ENCODE measurements at places on chromosomes 13 and 19.
A peak's percentile ranks its signal among the peaks of the same experiment; 100 is the strongest.

DNA sequence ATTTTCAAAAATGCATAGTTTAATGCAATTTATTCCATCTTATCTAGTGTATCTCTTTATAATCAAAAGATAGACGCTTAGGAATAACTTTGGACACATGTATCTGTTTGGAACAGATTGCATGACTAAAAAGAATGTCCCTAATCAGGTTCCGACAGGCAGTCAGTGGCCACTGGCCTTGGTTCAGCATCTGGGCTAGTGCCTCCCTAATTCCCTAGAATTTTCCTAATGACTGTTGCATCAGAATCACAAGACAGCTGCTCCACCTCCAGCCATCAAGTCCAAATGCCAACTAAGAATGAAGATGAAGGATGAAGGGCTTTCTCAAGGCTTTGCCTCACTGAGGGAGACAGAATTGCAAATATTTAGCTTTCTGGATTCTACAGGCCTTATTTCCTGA lies 173.8 kb downstream of the EFNB2 start:
- no peak for DNase-seq

GRCh38 chr13:97234236-97234635 lies 12.1 kb downstream of the MBNL2 start:
- DNase-seq: no peak

GRCh38 chr13:48431987-48432615 lies 19.2 kb upstream of the LPAR6 start:
- DNase-seq: no peak

DNA sequence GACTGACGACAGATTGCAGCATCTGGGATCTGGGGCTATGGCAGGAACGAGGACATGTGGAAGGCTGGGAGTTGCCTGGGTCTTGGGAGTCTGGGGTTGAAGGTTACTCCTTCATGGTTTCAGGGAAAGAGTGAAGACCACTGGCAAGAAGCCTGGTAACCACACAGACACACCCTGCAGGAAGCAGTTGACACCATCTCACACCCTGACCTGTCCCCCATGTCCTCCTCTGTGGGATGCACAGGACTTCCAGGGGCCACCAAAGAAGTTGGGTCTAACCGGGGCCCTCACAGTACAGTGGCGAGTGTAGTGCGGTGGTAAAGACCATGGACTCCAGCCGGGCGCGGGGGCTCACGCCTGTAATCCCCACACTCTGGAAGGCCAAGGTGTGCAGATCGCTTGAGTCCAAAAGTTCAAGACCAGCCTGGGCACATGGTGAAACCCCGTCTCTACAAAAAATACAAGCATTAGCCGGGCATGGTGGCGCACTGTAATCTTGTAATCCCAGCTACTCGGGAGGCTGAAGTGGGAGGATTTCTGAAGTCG lies 10.6 kb upstream of the FFAR2 start:
- no peak for DNase-seq

DNA sequence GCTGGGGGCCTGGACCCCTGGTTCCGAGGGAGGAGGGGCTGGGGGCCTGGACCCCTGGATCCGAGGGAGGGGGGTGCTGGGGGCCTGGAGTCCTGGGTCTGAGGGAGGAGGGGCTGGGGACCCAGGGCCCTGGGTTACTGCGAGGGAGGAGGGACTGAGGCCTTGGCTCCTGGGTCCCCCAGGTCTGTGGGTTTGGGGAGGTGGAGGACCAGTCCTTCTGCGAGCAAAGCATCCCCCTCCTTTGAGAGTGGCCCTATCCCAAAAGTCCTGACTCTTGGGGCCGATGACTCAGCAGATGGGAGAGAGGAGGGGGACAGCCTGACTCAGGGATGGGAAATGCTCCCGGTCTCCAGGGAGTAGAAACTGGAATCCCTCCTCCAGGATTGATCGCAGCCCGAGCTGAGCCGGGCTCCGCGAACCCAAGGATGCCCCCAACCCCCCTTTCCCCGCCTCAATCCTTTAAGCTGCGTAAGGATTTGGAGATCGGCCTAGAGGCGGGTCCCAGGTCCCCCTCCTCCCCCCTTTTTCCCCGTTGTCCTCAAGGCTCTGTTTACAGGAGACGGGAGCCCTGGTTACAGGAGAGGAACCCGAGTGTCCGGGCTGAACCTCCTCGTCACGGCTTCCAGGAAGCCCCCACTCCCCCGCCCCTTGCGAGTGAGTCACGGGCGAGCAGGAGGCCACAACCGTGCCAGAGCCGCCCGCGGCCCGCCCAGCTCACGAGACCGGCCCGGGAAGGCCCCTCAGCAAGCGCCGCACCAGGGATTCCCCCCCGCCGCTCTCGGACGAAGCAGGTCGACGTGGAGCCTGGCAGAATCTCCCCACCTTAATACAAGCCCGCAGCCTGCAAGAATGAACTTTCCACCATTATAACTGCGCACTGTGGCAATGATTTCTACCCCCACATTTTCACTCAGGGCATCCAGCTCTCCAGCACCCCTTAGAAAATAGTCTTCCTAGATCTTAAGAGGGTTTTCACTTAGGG lies 3.0 kb upstream of the ZFP36 start:
- DNase-seq: peak; percentile 89

DNA sequence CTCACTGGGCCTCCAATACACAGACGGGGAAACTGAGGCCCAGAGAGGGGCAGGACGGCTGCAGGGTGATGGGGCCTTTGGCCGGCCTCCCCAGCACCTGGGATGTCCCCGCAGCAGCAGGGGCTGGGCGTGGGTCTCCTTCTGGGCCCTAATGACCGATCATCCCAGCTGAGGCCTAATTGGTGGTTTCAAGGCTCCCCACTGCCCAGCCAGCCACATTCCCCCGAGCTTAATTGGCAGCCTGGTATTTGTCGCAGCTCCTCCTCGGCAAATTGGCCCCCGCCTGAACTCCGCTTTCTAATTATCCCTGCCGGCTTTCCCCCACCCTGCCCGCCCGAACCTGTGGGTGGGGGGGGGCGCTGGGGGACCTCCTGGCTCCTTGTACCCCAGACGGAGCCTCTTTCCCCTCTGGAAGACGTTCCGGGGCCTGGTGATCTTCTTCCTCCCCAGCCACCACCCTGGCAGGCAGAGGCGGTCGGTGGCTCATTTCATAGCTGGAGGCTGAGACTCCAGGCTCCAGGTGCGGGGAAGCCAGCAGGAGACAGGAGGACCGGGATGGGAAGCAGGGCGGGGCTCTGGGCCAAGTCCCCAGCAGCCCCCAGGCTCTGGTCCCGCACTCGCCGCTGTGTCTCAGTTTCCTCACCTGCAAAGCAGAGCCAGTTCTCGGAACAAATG lies 27.2 kb upstream of the WDR18 start:
- DNase-seq: no peak

DNA sequence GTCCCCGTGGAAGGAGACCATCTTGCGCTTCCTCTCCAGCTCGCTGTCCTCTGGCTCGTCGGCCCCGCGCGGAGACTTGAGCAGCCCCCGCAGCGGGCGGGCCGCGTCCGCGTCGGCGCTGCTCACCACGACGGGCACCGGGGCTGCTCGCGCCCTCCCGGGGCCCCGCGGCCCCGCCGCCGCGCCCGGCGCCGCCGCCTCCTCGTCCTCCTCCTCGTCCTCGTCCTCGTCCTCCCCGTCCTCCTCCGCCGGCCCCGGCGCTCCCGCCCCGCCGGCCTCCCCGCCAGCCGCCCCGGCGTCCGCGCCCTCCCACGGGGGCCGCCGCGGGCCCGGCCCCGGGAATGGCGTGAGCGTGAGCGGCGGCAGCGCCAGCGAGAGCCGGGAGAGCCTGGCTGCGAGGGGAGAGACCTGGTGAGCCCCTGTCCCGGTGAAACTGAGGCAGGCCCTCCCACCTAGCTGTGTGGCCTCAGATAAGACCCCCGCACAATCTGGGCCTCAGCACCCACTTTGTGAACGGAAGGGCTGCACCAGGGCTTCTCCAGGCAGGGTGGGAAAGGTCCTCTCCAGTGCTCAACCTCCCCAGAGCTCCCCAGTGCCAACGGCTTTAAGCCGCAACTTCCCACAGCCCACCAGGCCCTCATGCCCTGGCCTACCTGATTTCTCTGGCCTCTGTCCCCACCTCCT lies 17.8 kb downstream of the LMTK3 start:
- DNase-seq: no peak

DNA sequence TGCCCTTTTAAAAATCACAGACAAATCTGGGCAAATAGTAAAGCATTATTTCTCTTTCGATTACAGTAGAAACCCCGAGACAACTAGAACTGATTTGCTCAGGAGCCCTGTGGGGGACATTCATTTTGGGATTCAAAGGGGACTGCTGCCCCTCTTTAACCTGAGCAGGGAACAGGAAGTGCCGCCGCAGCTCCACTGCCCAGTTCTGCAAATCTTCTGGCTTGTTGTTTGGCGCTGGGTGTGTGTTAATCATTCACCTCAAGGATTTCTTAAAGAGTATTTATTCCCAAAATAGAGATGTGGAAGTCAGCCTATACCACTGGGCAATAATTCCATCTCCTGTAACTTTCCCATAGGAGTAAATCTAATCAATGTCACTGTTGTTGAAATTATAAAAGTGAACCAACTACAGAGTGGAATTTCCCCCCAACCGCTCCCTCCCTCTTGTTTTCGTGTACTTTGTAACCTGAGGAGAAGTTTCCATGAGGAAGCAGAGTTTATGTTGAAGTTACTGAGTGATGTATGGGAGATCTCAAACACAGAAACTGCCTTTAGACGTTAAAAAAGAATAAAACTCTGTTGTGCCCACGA lies 515.8 kb downstream of the KLF12 start:
- DNase-seq: no peak

- DNase-seq: no peak
These were observed 270.4 kb downstream of the DCT start for GRCh38 chr13:94209117-94209516.

- no peak for DNase-seq
These were observed 1563.2 kb upstream of the MIR17HG start for GRCh38 chr13:89784161-89784809.

- no peak for DNase-seq
These were observed 13.8 kb downstream of the RASA3 start for GRCh38 chr13:114118511-114119123.

DNA sequence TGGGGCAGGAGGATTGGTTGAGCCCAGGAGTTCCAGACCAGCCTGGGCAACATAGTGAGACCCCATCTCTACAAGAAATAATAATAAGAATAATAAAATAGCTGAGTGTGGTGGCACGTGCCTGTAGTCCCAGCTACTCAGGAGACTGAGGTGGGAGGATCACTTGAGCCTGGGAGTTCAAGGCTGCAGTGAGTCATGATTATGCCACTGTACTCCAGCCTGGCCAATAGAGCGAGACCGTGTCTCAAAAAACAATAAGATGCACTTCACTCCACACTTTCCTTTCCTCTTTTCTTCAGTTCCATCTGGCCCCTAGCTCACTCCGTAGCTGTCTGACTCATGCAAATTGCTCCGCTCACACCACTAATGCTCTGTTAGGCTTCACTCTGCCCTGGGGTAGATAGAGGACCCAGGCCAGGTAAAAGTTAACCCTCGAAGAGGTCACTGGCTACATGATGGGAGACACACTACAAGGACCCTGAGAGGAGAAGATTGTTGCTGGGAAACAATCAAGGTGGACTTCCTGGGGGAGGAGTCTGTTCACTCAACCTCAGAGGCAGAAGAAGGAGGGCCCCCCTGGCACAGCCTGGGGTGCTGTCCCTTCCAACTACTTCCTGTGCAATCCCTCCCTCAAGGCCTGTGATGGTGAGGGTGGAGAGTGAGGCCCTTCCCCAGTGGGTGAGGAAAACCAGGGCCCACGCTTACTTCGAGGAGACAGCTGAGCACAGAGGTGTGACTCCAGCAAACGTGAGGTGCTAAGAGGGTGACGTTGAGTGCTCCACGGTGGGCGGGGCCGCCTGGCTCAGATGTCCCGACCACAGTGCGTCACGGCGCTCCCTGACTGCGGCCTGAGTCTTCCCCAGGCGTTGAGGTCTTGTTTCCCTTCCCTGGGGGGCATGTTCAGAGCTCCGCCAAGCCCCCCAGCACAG lies 8.8 kb upstream of the TNFSF9 start:
- DNase-seq: no peak

Data from esophagus squamous epithelium (tissue), 5 donors.